CD4-positive, alpha-beta T cell treated with Interferon alpha-2 for 1 hour (primary cell): ENCODE measurements at places on chromosomes 3 and 15.

GRCh38 chr3:108153451-108153981 is 62.7 kb upstream of the CD47 start:
- DNase-seq = peak; percentile 65

DNA sequence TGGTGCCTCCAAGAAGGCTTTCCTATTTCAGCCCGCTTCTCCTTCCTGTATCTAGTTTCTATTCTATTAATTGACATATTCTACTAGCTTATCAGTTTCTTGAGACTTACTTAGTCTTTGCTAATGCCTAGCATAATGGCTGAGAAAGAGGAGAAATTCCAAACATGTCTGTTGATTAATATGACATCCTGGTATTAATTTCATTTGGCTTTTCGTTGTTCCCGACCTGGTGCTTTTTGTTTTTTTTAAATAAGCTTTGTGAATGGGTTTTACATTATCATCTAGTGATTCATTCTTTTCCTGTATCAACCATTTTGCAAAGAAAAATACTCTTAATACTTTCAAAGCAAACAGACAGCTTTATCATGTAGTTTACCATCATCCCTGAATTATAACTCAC is 13.1 kb downstream of the WDR53 start:
- no peak for DNase-seq

DNA sequence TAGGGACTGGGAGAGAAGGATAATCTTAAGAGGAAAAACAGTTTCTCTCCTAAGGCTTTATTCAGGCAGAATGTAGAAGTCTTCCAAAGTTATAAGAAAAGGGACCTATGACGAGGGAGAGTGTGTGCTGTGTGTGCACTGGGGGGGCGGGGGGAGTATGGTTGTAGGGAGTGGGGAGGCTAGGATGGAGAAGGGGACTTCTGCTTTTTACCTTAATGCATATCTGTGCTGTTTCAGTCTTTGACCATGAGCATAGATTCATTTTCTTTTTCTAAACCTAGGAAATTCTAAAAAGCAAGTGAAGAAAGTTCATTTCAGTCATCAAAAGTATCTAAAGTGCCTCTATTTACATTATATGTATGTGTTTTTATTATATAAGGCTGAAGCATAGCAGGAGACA is 52.6 kb upstream of the RASA2 start:
- DNase-seq = no peak

DNA sequence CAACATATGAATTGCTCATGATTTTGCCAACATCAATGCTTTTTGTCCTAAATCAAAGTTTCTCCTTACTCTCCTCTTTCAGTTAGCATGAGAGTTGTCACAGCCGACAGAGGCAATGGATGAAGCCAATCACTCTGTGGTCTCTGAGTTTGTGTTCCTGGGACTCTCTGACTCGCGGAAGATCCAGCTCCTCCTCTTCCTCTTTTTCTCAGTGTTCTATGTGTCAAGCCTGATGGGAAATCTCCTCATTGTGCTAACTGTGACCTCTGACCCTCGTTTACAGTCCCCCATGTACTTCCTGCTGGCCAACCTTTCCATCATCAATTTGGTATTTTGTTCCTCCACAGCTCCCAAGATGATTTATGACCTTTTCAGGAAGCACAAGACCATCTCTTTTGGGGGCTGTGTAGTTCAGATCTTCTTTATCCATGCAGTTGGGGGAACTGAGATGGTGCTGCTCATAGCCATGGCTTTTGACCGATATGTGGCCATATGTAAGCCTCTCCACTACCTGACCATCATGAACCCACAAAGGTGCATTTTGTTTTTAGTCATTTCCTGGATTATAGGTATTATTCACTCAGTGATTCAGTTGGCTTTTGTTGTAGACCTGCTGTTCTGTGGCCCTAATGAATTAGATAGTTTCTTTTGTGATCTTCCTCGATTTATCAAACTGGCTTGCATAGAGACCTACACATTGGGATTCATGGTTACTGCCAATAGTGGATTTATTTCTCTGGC is 2.5 kb downstream of the OR4F6 start:
- no peak for DNase-seq

- no peak for DNase-seq
These were observed 127.0 kb downstream of the STAG1 start for GRCh38 chr3:136624894-136625815.

DNA sequence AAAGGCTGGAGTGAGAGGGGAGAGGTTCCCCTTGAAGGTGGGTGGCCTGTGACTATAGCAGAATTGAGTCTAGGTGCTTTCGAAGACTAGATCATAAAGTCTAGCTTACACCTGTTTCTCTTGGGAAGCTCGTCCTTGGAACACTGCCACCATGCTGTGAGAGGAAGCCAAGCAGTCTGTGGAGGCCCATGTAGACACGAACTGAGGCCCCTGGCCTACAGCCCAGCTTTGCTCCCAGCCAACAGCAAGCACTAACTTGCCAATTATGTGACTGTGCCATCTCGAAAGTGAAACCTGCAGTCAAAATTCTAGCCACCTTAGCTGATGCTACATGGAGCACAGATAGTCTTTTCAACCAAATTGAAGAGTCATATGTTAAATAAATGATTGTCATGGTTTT is 190.5 kb upstream of the NECTIN3 start:
- no peak for DNase-seq

DNA sequence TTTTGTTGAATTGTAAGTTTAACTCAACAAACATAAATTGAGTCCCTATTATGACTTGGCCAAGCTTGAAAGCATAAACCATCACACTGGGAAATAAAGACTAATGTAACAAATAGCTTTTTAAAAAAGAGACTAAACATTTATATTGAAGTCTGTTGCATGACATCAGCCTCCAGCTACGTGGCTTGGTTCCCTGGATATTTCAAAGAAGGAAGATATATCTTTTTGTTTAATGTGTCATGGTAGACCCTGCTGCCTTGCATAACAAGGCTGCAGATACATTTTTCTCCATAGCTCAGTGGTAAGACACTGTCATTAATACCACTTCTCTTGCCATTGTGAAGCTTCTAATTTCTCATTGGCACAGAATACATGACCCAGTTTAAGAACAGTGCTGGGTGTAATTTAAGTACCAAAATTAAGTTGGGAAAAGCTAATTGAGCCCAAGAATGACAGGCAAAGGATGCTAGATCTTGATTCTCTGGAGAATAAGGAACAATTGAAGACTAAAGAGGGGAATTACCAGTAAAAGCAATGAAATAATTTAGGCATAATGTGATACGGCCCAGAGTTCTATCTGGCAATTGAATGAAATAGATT is 14.0 kb downstream of the RCN2 start:
- DNase-seq = no peak

DNA sequence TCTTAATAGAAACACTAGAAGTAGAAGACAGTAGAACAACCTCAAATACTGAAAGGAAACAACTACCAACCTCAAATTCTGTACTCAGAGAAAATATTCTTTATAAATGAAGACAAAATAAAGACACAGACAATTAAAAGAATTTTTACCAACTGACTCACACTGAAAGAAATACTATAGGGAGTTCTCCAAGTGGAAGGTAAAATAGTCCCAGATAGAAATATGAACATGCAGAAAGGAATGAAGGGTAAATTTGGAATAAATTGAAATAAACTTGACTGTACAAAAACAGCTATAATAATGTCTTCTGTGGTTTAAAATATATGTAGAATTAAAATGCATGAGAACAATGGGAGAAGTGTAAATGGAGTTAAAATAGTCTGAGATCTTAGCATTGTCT is 36.7 kb upstream of the CCDC174 start:
- no peak for DNase-seq

GRCh38 chr3:39801216-39801615 is 8.2 kb upstream of the MYRIP start:
- no peak for DNase-seq

DNA sequence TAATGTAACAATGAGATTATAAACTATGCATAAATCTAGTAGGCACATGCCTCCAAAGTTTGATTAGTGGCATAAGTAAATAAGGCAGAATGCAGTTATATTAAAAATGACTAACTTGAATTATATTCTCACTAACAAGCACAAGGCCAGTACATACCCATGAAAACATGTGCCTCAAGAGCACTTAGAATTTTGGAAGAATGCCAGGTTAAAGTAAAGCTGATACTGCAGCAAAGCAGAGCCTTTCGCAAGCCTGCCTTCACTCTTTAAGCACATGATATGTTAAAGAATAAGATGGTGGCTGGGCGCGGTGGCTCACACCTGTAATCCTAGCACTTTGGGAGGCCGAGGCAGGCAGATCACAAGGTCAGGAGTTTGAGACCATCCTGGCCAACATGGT is 49.0 kb downstream of the KBTBD12 start:
- no peak for DNase-seq

GRCh38 chr3:185317674-185318073 is 45.3 kb upstream of the MAP3K13 start:
- no peak for DNase-seq

DNA sequence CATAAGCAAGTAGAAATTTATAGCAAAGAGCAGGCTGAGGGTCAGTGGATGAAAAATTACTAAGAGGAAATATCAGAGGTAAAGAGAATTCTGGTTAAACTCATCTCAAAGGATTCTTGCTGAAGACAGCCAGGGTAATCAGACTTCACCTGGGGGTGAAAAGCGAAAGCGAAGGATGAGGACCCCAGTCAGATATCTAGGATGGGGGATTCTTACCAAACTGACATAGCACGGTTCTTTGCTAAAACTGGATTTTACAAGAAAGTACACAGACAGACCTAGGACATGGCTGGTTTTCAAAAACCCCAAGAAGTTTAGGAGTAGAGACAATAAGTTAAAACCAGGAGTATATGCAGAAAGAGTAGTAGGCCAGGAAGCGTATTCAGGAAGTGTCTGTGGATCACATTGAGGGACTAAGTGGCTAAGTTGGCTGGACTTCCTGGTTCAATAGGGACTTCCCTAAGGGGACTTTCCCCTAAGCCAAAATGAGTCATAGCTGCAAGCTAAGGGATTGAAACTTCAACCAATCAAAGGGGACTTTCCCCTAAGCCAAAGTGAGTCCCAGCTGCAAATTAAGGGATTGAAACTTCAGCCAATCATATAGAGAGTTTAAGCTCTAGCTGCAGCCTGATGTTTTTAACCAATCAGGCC is 2.4 kb upstream of the CFAP91 start:
- peak; percentile 67 for DNase-seq

GRCh38 chr15:51359981-51360380 is 18.5 kb downstream of the GLDN start:
- DNase-seq = no peak

DNA sequence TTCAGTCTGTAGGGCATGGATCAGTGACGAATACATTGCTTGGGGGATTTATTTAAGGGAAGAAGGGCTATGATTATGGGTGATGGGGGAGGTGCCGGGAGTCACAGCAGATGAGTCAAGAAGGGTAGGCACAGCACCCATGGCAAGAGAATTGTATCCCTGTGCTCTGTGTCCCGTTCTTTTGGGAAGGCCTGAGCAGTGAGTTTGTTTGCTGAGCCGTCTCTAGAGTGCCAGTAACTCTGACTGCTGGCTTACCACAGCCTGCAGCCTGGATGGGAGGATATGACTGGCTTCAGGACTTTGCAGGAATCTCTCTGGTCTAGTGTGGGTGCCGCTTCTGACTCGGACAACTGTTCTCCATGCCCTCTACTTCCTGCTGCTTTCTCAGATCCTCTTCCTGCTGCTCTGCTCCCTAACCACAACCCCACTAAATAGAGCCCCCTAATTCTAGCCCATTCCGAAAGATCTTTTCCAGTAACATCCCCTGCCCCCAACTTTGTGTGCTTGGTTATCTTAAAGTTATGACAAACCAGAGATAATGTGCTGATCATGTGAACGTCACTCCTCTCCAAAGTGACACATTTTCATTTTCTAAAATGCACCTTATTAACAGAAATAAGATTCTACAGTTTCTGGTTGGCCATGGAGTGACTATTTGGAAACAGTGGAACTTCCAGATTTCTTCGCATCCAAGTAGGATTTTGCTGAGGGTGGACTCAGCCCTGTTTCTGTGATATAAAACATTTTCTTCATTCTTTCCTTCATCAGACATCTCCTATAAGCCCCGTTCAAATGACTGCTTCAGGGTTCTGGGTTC is 239.0 kb downstream of the SLCO3A1 start:
- DNase-seq = no peak

DNA sequence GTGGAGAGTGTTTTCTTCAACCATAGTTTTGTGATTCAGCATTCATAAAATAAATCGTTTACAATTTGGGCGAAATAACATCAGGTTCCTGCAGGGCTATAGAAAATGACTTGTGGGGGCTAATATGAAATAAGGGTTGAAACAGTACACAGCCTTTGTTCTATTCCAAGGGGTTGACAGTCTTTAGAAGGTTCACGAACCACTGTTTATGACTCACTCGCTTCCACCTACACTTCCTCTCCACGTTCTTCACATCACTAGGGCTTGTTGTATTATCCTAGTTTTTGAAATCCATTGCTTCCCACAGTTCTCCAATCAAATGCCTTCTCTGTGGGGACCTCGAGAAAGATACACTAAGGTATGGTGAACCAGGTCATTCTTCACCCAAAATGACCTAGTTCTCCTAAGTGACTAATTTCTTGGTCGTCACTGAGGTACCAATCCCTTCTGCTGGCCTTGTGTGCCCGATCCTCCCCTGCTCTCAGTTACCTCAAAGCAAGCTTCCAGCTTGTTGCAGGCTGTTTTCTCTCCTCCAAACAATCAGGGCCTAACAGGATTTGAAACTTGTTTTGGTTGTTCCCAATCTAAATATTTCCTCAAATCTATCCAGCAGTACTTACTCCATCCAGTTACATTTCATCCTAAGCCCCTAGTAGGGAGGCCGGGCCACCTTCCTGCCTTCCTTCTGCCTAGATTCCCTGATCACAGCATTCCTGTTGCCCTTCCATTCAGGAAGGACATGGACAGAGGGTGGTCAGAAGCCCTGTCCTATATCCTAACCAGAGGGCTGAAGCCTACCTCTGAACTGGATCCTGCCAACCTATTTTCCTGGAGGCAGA is 23.1 kb upstream of the TBL1XR1 start:
- DNase-seq = no peak

GRCh38 chr3:13012221-13012691 is 61.0 kb downstream of the IQSEC1 start:
- DNase-seq = peak; percentile 88

DNA sequence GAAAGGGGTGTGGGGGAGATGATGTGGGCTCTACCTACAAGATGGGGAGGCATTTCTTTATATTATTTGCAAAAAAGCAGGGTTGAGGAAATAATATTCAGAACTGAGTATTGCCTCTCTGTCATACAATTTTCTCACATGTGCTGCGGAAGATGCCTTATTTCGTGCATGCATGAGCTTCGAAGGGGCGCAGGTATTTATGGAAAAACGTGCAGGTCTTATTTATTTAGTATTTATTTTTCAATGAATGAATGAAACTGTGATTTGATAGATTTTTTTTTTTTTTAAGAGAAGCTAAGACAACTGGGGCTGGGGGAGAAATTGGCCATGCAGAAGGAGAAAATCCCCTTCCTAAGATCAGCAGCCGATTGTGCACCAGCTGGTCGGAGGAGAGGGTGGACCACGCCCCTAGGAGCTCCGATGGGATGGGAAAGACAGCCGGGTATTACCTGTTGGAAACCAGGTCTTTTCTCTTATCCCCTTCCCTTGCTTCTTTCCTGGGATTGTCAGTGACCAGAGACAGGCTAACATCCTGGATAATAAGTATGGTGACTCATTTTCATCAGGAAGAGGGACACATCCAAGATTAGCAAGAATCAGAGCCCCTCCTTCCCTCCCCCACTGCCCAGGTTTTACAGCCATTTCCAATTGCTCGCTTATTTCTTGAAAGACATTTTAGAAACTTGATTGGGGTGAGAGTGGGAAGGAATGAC is 875 bp downstream of the GAP43 start:
- DNase-seq = no peak

GRCh38 chr3:53040351-53040820 is 5.5 kb downstream of the SFMBT1 start:
- no peak for DNase-seq
